ENCODE measurements at places on chromosomes 11 and 22.
A peak's percentile ranks its signal among the peaks of the same experiment; 100 is the strongest.

DNA sequence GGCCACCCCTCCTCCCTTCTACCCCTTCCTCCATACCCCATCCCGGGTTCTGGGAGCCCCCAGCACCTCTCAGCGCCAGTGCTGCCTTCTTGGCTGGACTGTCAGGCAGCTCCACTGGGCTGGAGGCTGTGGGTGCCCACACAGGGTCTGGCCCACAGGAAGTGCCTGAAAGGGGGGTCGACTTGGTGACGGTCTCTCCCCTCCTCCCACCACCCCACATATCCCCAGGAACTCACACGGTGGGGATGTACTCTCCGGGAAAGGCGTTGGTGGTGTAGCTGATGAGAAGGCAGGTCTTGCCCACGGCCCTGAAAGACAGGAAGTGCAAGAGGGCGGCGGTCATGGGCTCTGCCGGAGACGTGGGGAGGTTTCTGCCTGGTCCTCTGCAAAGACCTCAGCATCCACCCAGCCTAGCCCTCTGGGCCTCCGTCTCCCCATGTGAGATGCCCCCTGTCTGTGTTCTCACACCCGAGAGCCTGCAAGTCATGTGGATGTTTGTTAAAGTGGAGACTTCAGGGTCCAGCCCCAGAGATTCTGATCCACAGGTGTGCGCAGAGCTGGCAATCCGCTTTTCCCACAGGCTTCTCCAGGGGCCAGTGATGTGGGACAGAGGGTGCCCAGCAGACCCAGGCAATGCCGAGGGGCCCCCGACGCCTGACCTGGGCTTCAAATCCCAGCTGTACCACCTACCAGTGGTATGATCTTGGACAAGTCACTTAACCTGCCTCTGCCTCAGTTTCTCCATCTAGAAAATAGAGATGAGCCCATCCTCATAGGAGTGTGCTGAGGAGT is 2.5 kb downstream of the RAC2 start:
- DNase-seq = no peak

DNA sequence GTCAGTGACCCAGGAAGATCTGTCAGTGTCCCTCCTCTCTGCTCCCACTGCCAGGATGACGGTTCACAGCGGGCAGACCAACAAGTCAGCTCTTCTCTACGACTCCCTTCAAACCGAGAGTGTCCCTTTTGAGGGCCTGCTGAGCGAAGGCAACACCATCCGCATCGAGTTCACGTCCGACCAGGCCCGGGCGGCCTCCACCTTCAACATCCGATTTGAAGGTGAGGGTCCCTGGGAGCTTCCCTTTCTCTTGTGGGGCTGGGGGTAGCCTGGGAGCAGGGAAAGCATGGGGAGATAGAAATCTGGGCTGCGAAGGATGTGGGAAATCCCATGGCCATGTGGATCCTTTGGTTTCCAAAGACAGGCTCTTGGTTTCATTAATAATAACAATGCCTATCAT is 118.4 kb upstream of the ASPHD2 start:
- DNase-seq = no peak

GRCh38 chr22:19986011-19986409 is 30.6 kb downstream of the ARVCF start:
- no peak for DNase-seq

- no peak for DNase-seq
Measured at GRCh38 chr11:117495357-117495756, 167.7 kb downstream of the CEP164 start.

DNA sequence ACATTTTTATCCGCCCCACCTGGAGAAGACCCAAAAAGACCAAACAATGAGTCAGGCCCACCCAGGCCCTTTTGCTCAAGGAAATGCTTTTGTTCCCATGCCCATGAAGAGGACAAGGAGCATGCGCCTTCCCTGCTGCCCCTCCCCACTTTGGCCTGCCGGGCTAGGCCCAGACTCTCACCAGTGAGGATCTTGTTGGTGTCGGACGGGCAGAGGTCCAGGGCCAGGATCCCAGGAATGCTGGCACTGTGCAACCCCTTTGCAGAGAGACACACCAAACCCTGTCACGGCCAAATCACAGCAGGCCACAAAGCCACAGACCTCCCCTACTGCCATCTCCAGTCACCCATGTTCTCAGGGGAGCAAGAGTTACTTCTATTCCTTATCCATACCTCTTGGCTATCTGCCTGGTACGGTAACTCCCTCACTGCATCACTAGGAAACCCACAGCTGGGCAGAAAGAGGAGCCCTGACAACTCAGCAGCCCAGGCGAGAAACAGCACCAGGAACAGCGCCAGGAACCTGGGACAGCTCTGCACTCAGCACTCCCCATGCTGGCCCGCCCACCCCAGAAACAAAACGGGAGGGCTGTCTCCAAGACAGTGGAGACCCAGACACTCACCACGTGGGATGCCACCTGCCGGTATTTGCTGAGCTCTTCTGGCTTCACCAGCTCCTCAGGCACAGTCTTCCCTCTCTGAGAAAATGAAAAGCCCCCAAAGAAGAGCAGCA is 5.5 kb downstream of the PRPF19 start:
- DNase-seq = no peak

DNA sequence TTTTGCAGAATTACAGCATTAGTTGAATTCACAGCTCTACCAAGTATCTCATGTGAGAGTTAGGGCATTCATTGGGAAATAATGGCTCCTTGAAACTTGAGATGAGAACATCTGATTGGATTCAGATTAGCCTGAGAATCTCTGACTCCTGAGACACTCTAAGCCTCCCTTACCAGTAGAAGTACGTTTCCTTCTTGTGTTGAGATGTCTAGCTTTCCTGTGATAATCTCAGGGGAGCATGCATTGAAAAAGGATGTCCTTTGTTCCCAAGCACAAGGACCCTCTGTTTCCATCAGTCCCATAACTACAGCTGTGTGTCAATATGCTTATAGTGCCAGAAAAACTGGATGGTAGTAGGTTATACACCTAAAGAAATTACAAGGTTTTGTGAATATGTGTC is 35.2 kb upstream of the RDX start:
- no peak for DNase-seq

GRCh38 chr11:33134276-33134675 is 27.0 kb downstream of the CSTF3 start:
- no peak for DNase-seq

DNA sequence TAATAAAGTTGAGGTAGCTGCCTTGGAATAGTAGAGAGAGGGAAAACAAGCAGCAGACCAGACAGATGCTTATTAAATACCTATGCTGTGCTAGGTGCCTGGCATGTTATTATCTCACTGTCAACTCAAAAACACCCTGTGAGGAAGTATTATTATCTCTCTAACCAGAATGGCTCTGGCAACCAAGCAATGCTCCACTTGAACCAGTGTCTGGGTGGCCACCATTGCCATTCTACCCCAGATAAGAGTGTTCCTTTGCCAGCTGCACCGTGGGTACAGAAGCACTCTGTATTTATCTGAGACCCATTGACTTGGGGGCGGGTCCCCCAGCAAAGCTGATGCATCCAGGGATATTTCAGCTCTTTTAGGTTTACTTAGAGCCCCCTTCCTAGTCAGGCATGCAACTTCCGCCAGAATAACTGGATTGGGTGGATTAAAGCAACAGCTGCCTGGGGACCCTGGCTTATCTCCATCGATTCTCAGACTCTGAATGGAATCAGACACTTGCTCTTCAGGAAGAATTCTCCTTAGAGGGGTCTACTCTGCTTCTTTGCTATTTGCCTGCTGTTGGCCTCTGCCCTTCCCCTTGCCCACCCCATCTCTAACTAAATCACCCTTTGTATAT is 49.1 kb downstream of the RCN1 start:
- no peak for DNase-seq

DNA sequence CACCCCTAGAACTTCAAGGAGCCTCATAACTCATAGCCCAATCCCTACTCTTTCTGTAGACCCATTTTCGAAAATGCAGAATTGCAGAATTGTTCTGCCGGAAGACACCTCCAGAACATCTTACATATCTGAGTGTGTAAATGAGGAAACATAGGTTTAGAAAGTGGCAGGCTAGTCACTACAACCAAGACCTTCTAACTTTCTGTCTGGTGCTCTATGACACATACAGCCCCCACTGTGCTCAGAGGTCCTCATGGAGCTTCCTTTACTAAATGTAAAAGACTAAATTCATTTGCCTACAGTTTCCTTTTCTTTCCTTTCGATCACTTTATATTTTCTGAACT is 132.1 kb upstream of the DDI1 start:
- no peak for DNase-seq

DNA sequence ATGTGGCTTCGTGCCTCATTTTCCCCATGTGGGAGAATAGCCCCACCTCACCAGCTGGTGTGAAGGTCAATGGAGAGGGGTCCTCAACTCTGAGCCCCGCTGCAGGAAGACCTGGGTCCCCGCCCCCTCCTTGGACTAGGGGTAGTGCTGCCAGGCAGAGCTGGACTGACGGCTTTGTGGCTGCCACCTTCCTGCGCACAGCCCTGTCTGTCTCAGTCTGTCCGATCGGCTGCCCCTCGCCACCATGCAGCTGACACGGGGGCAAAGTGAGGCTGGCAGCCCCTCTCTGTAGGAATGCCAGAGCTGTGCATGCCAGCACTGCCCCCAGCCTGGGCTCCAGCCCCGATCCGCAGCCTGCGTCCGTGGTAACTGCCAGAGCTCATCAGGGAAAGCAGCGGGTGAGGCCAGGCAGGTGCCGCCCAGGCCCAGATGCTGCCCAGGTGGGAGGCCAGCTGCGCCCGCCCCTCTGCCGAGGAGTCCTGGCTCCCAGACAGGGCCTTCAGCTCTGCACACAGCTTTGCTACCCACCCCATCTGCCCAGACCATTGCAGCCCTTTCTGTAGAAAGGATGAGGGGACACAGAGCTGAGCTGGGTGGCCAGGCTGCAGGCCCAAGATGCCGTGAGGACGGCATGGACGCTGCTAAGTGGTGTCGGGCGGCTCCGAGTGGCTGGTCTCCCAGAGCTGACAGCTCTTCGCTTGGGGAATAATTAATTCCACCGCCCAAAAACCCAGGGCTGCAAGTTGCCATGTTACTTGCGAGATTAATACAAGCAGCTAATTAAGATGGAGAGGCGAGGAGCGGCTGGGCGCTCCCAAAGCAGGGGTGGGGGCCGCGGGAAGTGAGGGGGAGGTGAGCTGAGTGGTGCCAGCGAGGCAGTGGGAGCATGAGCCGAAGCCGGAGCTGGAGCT is 19.5 kb upstream of the FLRT1 start:
- DNase-seq = no peak

DNA sequence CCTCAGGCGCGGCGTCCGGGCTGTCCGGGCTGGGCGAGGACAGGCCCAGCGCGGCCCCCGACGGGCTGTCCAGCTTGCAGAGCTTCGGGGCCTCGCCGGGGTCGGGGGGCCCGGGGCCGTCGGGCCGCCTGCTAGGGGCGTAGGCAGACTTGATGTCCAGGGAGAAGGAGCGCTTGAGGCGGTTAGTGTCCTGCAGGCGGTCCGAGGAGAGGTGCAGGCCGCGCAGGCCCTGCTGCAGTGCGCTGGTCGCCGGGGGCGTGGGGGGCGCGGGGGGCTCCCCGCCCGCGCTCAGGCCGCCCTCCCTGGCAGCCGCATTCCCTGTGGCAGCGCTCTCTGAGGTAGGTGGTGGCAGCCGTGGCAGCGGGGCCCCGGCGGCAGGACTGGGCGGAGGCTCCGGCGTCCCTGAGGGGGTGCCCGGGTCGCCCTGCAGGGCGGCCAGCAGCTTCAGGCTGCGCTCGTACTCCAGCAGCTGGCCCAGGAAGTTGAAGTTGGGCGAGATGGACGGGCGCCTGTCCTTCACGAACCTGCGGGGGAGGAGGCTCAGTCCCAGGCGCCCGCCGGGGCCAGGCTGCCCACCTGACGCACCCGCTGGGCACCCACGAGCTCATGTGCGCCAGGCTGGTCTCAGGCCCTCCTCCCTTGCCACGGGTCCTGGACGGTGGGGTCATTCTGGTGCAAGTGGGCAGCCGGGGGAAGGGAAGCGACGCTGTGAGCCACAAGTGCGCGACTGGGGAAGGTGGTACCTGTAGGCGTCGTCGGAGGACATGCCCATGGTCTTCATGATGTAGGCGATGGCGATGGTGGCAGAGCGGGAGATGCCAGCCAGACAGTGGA is 14.8 kb downstream of the DUSP8 start:
- no peak for DNase-seq

DNA sequence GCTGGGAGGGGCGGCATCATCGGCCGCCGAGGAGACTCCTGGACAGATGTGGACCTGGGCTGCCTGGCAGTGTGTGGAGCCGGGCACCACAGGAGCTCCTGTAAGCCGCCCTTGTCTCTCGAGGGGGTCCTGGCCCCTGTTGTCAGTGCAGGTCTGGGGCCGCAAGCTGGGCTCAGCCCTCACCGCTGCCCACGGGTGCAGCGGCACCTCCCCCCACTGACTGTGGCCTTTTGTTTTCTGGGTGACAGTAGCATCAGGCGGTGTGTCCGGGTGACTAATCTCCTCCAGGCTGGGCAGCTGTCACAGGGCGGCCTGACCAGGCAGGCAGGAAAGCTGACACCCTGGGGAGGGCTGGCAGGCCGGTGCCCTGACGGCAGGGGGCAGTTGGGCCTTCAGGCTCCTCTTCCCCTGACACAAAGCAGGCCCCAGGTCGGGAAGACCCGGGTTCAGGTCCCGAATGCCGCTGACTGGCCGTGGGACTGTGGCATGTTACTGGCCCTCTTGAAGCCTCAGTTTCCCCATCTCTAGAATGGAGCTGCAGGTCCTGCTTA is 16.3 kb downstream of the DGKZ start:
- peak; percentile 96 for DNase-seq

GRCh38 chr22:44537467-44537866 is 39.4 kb upstream of the RTL6 start:
- DNase-seq = no peak

DNA sequence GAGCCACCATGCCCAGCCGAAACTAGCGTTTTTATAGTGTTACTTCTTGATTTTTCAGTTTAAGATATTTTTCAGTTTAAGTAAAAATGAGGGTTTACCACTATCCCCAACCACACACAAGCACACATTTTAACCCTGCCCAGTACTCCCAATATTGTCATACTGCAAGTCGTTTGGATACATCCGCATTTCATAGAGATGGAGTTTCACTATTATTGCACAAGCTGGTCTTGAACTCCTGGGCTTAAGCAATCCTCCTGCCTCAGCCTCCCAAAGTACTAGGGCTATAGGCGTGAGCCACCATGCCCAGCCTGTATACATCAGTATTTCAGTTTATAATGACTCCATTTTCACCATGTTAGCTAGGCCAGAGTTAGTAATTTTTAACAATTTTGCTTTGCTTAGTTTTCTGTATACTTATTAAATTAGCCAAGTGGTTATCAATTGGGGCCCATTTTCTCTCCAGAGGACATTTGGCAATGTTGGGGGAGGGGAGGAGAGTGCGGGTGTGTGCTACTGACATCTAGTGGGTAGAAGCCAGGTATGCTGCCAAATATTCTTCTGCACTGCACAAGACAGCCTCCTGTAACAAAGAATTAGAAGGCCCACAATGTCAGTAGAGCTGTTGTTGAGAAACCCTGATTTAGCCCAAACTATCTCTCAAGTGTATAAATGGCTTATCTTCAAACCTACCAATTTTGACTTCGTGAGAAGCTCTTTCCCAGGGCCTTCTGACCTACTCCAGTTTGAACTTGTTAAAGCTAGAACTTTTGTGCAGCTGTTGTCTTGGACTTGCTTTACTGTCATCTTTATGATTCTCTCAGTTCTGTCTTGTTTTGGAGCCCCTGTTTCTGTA is 7.3 kb downstream of the USP47 start:
- peak; percentile 61 for DNase-seq

DNA sequence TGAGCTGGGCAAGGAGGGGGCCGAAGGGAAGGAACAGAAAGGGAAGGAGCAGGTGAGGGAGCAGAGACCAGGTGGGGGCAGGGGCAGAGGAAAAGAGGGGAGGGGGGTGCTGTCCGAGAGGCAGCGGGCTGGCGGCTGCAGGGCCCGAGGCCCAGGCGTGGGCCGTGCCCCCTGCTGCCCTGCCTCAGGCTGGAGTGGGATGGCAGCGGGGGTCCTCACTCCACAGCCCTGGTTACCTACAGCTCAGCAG is 2.3 kb downstream of the IGF2 start:
- DNase-seq = no peak

GRCh38 chr22:27804470-27805297 is 3.1 kb upstream of the MN1 start:
- DNase-seq = peak; percentile 44
